ENCODE measurements at places on chromosomes 3 and 15. TPM values are rescaled to one million over a fixed set of nuclear protein-coding genes. Genes with fewer than 3 reads are reported as not detected.

- no peak for DNase-seq
Observed at GRCh38 chr3:13932578-13933295, 52.9 kb upstream of the WNT7A start.

- no peak for DNase-seq
Observed at GRCh38 chr3:193909387-193909786, 226.6 kb upstream of the HES1 start.

GRCh38 chr3:146187334-146187950 lies 26.5 kb upstream of the PLOD2 start:
- peak; percentile 52 for DNase-seq

XCR1 gene
- total RNA-seq: 0.24 TPM

DAZL gene
- 2.9 TPM for total RNA-seq
